IMR-90 (cell line): ENCODE measurements at places on chromosomes 1 and 21. TPM values are rescaled to one million over a fixed set of nuclear protein-coding genes. Genes with fewer than 3 reads are reported as not detected.
A peak's percentile ranks its signal among the peaks of the same experiment; 100 is the strongest.

The TTC34 gene
- polyA plus RNA-seq = 0.09 and 0.11 TPM in 2 replicates

GRCh38 chr1:109768335-109768650 is 4.6 kb upstream of the EPS8L3 start:
- no peak for DNase-seq
- H3K27ac ChIP-seq = no peak overlapping the region
- H3K27me3 ChIP-seq = no peaks in the 10 kb centered on the region
- peaks cover 20% of the 10 kb centered on the region for H3K4me1 ChIP-seq
- H3K4me3 ChIP-seq = no peak overlapping the region

- H3K4me1 ChIP-seq = peaks cover 8% of the 10 kb centered on the region
- no peak overlapping the region for H3K4me3 ChIP-seq
- peak; percentile 25 for DNase-seq
These were observed 55.0 kb downstream of the HUNK start for GRCh38 chr21:31927689-31928353.

DNA sequence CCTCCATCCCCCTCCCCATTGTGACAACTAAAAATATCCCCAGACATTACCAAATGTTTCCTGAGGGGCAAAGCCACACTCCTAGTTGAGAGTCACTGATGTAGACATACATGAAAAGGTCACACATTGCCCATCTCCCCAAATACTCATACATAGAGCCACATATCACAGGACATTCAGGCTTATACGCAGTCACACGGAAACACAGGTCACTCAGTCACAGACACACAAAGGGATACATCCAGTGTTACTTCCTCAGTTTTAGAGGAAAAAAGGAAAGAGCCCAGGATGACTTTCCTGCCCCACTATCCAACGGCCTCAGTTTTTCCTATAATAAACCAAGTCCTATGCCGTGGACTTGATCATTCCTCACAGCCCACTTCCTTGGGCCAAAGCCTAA is 1.9 kb downstream of the SLC39A1 start:
- DNase-seq = no peak
- H3K36me3 ChIP-seq = peaks cover 13% of the 10 kb centered on the region; the same call in 1 of the 2 replicates
- no peak overlapping the region for H3K4me3 ChIP-seq
- H3K27ac ChIP-seq = no peak overlapping the region
- no peaks in the 10 kb centered on the region for H3K27me3 ChIP-seq

GRCh38 chr21:41410767-41411448 is 15.1 kb upstream of the MX1 start:
- no peak for DNase-seq
- no peak overlapping the region for H3K27ac ChIP-seq
- H3K4me1 ChIP-seq = no peaks in the 10 kb centered on the region
- no peak overlapping the region for H3K4me3 ChIP-seq
- no peaks in the 10 kb centered on the region for H3K36me3 ChIP-seq

The UBE2U gene
- polyA plus RNA-seq = not detected in 2 replicates

DNA sequence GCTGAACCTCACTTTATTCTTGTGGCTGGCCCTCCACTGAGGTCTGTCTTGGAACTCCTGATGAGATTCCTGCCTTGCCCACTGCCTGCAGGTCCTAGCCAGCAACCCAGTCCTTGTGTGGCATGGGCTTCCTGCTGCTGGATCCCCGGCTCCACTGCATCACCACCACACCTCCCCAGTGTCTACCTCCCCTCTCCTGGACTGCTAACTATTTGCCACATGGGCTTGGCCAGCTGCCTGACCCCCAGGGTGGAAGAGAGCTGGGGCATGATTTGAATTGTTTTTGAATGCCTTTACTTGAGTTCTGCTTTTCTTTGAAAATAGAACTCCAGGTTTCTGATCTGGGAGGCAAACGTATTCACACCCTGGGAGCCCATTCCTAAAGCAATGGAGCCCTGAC is 41.2 kb downstream of the SPAG17 start:
- peaks cover 9% of the 10 kb centered on the region for H3K4me1 ChIP-seq
- DNase-seq = no peak

The RGS16 gene
- 0.15 and 0.16 TPM in 2 replicates for polyA plus RNA-seq

The IGFN1 gene
- polyA plus RNA-seq = 0.04 and 0.05 TPM in 2 replicates

DNA sequence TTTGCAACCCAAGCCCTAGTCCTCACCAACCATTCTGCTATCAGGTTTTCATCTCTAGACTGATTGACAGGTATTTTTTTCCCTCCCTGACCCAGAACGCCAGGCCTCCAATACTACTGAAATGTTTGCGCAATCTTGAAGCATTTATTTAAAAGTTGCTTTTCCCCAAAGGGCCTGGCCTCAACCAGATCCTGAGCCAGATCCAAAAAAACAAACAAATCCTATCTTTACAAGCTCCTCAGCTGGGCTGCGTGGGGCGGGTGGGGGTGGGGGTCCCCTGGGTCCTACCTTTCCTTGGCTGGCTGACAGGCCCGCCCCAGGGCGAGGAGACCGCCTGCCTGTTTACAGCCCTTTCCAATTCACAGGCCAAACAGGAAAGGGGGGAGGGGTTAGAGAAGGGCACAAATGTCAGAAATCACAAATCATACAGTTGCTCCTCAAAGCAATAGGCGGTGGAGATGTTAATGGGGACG is 98.8 kb downstream of the FOXD2 start:
- 0 out of 2 replicates have a peak, but pooled peaks cover 1% of the 10 kb centered on the region for H3K4me1 ChIP-seq
- H3K4me3 ChIP-seq = no peak overlapping the region
- no peak overlapping the region for H3K27ac ChIP-seq
- no peak for DNase-seq

DNA sequence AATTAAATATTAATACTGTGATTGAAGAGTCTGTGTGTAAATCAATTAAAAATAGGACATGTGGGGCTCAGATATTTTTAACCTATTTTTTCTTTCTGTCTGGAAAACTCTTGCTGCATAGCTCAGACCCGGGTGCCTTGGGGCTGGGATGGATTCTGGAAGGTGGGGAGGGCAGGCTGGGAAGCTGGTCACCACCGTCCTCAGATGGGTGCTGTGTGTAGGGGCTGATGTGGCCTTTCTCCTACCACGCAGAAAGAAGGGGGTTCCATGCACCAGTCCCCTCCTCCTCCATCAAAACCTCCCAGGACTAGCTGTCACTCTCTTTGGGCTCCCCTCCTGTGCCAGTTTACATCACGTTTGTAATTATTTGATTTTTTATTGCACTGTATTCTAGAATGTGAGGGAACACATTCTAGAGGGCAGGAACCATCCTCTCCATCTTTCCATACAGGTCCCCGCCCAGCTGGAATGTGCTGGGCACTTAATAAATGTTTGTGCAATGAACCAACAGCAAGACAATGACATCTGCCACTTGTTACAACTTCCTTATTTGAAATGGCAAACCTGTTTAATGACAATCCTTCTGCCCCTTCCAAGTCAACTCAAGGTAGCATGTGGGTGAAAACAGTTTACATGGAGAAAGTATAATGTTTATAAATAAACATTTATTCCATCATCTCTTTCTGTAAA is 104.3 kb downstream of the EDEM3 start:
- H3K4me3 ChIP-seq = no peak overlapping the region
- no peak overlapping the region for H3K27ac ChIP-seq
- peaks cover 9% of the 10 kb centered on the region for H3K4me1 ChIP-seq
- H3K36me3 ChIP-seq = no peaks in the 10 kb centered on the region
- DNase-seq = no peak

- no peak overlapping the region for H3K4me3 ChIP-seq
- H3K4me1 ChIP-seq = no peaks in the 10 kb centered on the region
- DNase-seq = peak; percentile 11
- H3K27me3 ChIP-seq = no peaks in the 10 kb centered on the region
- H3K27ac ChIP-seq = no peak overlapping the region
- H3K36me3 ChIP-seq = no peaks in the 10 kb centered on the region
These were observed 80.1 kb downstream of the ESRRG start for GRCh38 chr1:216643176-216643575.

DNA sequence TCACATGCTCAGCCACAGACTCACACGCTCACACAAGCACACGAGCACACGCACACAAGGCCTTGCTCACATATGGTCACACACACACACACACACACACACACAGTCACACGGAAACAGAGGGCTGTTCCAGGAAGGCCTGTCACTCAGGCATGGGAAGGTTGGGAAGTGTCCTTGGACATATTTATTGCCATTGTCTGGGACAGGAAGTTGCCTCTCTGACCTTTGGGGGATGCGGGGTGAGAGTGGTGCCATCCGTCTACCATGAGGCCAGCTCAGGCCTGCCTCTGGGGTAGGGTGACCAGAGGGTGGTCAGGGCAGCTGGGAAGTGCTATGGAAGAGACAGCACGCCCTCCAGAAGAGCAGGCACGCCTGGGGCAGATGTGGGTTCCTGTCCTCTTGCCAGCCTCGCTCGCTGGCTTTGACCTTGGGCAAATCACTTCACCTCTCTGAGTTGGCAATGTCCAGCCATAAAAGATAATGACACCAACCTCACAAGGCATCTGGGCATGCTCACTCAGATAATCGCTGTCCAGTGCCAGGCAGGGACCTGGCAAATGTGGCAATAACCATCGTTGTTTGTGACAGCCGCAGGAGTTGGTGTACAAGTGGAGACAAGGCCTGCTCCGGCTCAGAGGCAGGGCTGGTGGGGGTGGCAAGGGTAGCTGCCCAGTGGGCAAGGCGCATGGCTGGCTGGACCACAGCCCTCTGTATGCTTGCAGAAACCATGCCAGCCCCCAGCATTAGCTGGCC is 8.0 kb upstream of the GUCA2A start:
- H3K36me3 ChIP-seq = peaks cover 1% of the 10 kb centered on the region; the same call in 1 of the 2 replicates
- no peak for DNase-seq
- no peak overlapping the region for H3K4me3 ChIP-seq
- peaks cover 5% of the 10 kb centered on the region for H3K4me1 ChIP-seq
- no peaks in the 10 kb centered on the region for H3K27me3 ChIP-seq

DNA sequence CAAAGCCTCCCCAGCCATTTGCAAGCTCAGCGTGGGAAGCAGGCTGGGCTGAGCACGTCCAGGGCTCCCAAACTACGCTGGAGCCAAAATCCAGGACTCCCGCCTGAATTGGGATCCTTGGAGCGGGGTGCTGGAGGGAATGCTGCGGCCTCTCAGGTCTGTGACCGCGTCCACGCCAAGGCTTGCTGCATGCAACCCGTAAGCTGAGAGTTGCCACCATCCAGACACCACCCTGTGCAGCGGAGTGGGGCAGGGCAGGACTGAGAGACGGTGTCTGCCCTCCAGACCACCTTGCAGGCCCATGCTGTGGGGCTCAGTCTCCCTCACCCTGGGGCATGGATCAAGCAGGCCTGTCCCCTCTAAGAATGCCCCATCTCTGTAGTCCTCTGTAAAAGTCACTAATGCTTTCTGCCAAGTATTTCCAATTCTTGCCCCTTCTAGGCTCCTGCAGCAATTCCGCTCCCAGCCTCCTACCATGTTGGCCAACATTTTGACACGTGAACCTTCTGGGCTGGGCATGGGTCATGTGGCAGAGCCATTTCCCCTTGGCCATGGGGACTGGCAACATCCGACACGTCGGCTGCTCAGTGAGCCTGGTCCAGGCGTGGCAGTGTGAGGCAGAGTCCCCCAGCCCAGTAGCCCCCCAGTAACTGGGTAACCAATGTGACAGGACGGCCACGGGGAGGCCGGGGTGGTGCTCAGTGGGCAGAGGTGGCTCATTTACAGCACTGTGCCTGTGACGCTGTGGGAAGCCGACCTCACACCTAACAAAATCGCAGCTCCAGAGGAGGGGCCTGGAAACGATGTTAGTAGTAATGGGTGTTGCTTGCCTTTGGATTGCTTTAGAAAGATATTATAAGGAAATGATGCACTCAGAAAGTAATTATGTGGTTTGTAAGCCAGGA is 57.9 kb upstream of the PDE9A start:
- H3K27me3 ChIP-seq = peaks cover 11% of the 10 kb centered on the region
- H3K27ac ChIP-seq = no peak overlapping the region
- DNase-seq = no peak
- no peaks in the 10 kb centered on the region for H3K4me1 ChIP-seq
- no peaks in the 10 kb centered on the region for H3K36me3 ChIP-seq

GRCh38 chr1:202568826-202569225 is 141.4 kb downstream of the SYT2 start:
- DNase-seq = no peak
- peaks cover 15% of the 10 kb centered on the region for H3K4me1 ChIP-seq
- peaks cover 3% of the 10 kb centered on the region; the same call in 1 of the 2 replicates for H3K36me3 ChIP-seq

The GBP7 gene
- polyA plus RNA-seq = not detected in 2 replicates

GRCh38 chr21:29961291-29962027 is 21.7 kb upstream of the GRIK1 start:
- H3K27me3 ChIP-seq = no peaks in the 10 kb centered on the region
- no peak for DNase-seq
- no peak overlapping the region for H3K4me3 ChIP-seq
- no peak overlapping the region for H3K27ac ChIP-seq

The ADAMTS5 gene
- 0.46 and 0.58 TPM in 2 replicates for polyA plus RNA-seq

DNA sequence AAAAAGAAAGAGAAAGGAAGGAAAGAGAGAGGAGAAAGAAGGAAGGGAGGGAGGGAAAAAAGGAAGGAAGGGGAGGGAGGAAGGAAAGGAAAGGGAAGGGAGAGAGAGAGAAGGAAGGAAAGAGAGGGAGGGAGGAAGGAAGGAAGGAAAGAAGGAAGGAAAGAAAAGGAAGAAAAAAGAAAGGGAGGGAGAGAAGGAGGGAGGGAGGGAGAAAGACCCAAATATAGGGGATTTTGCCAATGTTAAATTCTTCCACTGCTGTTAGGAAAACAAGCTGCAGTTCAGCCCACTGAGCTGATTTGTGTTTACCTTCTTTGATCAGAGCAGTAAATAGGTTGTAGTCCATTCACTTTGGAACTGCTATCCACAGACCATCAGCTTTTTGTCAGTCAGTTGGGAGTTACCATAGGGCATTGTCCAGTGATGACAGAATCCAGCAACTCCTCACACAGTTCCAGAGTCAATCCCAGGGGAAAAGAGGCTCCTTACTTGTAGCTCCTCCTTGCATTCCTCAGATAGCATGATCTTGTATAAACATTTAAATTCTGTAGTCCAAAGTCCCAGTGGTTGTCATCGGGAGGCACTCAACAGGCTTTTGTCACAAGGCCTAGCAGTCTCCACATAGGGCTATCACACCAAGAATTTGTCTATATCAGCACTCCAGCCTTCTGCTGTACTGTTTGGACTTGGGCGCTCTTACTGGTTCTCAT is 13.5 kb upstream of the PPP1R8 start:
- peak; percentile 66 for DNase-seq
- peak overlapping the region; percentile 21; the same call in 1 of the 2 replicates for H3K27ac ChIP-seq
- H3K4me3 ChIP-seq = no peak overlapping the region
- peaks cover 7% of the 10 kb centered on the region for H3K4me1 ChIP-seq

The PRUNE1 gene
- polyA plus RNA-seq = 9.4 and 9.6 TPM in 2 replicates

GRCh38 chr21:16983420-16983819 is 529.4 kb upstream of the CXADR start:
- no peak for DNase-seq
- no peaks in the 10 kb centered on the region for H3K36me3 ChIP-seq
- H3K4me1 ChIP-seq = no peaks in the 10 kb centered on the region
- no peaks in the 10 kb centered on the region for H3K27me3 ChIP-seq
- H3K27ac ChIP-seq = no peak overlapping the region

The IL19 gene
- polyA plus RNA-seq = not detected in 2 replicates

The CBR3 gene
- polyA plus RNA-seq = 15.4 and 18.7 TPM in 2 replicates

DNA sequence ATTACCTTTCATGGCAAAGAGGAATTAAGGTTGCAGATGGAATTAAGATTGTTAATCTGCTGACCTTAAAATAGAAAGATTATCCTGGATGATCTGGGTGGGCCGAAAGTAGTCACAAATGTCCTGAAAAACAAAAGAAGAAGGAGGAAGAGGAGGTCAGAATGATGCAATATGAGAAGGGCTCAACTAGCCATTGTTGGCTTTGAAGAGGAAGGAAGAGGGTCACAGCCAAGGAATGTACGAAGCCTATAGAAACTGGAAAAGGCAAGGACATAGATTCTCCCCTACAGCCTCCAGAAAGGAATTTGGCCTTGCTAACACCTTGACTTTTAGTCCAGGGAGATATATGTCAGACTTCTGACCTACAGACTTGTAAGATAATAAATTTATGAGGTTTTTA is 39.4 kb upstream of the FMOD start:
- no peaks in the 10 kb centered on the region for H3K36me3 ChIP-seq
- no peak overlapping the region for H3K4me3 ChIP-seq
- no peak for DNase-seq
- peaks cover 10% of the 10 kb centered on the region for H3K27me3 ChIP-seq
- no peaks in the 10 kb centered on the region for H3K4me1 ChIP-seq
